Panc1 (cell line): ENCODE measurements at places on chromosomes 6 and 20. TPM values are rescaled to one million over a fixed set of nuclear protein-coding genes. Genes with fewer than 3 reads are reported as not detected.

The MCM3 gene
- total RNA-seq: 107 TPM

The PXMP4 gene
- 12.0 TPM for total RNA-seq

The ATAT1 gene
- total RNA-seq: 15.8 TPM

The VTA1 gene
- total RNA-seq: 72.1 TPM

The PANK2 gene
- 40.9 TPM for total RNA-seq

GRCh38 chr20:18139832-18140231, 2.2 kb downstream of the KAT14 start:
- H3K27me3 ChIP-seq: no peaks in the 10 kb centered on the region
- H3K4me1 ChIP-seq: peaks cover 8% of the 10 kb centered on the region
- no peak overlapping the region for H3K27ac ChIP-seq

DNA sequence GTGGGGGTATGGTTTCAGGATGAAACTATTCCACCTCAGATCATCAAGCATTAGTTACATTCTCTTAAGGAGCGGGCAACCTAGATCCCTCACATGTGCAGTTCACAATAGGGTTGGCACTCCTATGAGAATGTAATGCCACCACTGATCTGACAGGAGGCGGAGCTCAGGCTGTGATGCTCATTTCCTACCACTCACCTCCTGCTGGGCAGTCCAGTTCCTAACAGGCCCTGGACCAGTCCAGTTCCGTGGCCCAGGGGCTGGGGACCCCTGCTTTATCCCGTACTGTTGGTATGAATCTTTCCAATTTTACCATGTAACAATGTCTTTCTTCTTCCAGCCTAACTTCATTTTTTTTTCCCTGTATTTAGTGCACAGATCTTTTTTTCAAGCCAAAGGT, 94.9 kb downstream of the OGFRL1 start:
- DNase-seq: no peak
- H3K36me3 ChIP-seq: peaks cover 11% of the 10 kb centered on the region
- H3K4me3 ChIP-seq: no peak overlapping the region
- peaks cover 49% of the 10 kb centered on the region for H3K4me1 ChIP-seq
- H3K27me3 ChIP-seq: no peaks in the 10 kb centered on the region

DNA sequence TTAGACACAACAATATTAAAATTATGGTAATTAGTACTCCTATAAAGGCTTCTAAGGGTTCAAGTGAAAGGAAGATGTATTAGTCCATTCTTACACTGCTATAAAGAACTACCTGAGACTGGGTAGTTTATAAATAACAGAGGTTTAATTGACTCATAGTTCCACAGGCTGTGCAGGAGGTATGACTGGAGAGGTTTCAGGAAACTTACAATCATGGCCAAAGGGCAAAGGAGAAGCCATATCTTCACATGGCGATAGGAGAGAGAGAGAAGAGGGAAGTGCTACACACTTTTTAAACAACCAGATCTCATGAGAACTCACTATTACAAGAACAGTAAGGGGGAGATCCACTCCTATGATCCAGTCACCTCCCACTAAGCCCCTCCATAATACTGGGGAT, 52.9 kb downstream of the TINAG start:
- H3K4me1 ChIP-seq: no peaks in the 10 kb centered on the region
- H3K36me3 ChIP-seq: no peaks in the 10 kb centered on the region
- H3K27ac ChIP-seq: no peak overlapping the region
- H3K4me3 ChIP-seq: no peak overlapping the region

DNA sequence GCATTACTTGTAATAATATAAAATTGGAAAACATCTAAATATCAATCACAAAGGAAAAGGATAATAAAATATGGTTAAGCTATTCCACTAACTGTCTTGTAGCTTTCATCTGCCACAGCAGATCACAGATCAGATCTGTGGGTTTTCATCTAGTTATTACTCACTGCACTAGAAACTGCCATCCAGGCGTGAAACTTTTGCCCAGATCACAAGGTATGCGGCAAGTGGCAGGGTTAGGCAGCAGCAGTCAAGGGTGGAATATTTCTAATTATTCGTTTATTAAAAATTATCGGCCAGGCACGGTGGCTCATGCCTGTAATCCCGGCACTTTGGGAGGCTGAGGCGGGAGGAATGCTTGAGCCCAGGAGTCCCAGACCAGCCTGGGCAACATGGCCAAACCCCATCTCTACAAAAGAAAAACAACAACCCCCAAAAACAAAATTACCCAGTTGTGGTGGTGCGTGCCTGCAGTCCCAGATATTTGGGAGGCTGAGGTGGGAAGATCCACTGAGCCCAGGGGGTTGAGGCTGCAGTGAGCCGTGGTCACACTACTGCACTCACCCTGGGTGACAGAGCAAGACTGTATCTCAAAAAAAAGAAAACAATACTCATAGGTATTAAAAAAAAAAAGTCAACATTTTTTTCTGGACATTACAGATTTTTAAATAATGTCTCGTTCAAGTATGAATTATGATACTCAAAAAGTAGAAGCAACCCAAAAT, 32.1 kb downstream of the BEND3 start:
- H3K4me1 ChIP-seq: no peaks in the 10 kb centered on the region
- no peaks in the 10 kb centered on the region for H3K36me3 ChIP-seq
- H3K27ac ChIP-seq: no peak overlapping the region
- no peak overlapping the region for H3K4me3 ChIP-seq
- H3K27me3 ChIP-seq: no peaks in the 10 kb centered on the region
- no peak for DNase-seq
